IMR-90 (cell line): ENCODE measurements at places on chromosomes 11 and 22. TPM values are rescaled to one million over a fixed set of nuclear protein-coding genes. Genes with fewer than 3 reads are reported as not detected.

DNA sequence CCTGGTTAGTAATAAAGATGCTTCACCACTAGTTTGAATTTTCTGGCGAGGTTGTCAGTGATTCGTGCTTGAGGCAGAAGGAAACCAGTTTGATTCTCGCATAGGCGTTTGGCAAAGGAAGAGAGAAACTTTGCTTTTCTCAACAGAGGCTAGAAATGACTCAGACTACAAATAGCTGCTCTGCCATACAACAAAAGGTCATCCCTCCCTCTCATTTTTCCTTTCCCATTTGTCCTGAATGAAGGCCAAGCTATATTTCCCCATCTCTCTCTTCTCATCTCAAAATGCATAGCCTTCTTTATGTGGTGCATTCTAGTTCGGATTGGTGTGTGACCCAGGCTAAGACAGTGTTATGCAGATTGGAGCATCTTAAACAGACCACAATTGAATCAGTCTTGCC lies 741.4 kb downstream of the NTM start:
- DNase-seq: peak; percentile 92

GRCh38 chr11:116703421-116703820 lies 69.4 kb downstream of the BUD13 start:
- DNase-seq: no peak

GRCh38 chr11:121012091-121012490 lies 11.8 kb upstream of the TBCEL start:
- DNase-seq: no peak

DNA sequence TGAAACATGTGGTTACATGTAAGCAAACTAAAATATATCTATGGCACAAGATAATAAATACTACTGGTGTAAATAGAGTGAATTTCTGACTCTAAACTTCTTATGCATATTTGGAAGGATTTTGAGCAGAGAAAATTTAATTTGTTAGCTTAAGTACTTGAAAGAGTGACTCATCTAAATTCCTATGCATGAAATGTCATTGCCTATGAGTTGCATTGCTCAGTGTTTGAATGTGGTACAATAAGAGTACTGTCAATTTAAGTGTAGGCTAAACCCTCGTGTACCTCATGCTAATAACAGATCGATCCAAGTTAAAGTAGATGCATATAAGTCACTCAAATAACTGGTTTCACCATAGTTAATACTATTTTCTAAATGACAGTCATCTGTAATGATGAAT lies 5.3 kb upstream of the CARD18 start:
- peak; percentile 89 for DNase-seq

DNA sequence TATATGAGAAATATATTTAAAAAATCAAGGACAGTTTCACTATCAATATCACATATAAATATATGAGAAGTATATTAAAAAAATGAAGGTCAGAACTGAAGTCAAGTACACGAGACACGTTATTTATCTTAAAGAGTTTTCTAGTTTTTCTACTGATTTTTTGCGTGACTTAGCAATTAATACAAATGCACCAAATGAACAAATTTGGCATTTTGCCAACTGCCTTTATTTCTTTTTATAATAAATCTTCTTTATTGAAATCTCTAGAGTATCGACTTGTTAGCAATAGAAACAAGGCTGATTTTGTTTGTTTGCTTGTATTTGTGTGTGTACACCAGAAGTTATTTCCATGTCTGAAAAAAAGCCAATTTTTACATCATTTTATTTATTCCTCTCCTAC lies 1684.7 kb upstream of the RAG2 start:
- DNase-seq: no peak

DNA sequence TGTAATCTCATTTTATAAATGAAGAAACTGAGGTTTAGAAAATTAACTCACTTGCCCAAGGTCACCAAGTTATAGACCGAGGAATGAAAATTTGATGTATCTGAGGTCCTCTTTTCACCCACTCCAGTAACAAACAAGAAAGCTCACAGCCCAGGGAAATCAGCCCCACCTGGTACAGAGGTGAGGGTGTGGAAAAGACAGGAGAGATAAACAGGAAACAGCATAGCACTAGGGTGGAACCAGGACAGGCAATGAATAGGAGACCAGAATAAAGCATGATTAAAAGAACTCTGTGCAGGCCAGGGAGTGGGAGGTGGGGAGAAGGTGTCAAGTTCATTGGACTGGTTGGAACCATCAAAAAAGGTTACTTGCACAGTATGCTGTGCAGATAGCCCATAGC lies 46.2 kb upstream of the SMCO4 start:
- DNase-seq: no peak

DNA sequence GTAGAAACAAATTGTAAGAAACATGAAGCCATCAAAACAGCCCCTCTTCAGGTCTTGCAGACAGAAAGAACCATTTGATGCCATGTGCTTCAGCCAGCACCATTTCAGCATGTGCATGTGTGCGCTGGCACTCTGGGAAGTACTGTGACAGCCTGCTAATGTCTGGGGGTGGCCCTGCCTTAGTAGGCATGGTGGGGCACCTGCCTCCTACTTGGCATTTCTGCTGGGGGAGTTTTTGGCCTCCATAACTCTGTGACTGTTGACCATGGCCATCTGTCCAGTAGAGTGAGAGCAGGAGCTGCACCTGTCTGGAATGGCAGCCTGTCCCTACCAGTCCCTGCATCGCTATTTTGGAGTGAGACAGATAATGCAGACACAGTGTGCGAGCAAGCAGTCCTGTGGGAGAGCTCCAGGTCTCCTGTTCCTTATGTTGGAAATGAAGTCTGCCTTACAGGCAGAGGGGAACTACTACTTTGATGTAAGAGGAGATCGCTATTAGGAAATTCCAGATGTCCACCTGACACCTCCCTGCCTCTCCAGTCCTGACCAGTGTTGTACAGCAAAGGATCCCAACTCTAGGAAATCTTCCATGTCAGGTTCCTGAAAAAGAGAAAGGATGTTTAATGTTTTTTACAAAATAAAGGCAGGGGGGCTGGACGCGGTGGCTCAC lies 102.5 kb downstream of the ATXN10 start:
- DNase-seq: no peak

- no peak for DNase-seq
Observed at GRCh38 chr11:18890615-18891014, 48.6 kb downstream of the MRGPRX1 start.

DNA sequence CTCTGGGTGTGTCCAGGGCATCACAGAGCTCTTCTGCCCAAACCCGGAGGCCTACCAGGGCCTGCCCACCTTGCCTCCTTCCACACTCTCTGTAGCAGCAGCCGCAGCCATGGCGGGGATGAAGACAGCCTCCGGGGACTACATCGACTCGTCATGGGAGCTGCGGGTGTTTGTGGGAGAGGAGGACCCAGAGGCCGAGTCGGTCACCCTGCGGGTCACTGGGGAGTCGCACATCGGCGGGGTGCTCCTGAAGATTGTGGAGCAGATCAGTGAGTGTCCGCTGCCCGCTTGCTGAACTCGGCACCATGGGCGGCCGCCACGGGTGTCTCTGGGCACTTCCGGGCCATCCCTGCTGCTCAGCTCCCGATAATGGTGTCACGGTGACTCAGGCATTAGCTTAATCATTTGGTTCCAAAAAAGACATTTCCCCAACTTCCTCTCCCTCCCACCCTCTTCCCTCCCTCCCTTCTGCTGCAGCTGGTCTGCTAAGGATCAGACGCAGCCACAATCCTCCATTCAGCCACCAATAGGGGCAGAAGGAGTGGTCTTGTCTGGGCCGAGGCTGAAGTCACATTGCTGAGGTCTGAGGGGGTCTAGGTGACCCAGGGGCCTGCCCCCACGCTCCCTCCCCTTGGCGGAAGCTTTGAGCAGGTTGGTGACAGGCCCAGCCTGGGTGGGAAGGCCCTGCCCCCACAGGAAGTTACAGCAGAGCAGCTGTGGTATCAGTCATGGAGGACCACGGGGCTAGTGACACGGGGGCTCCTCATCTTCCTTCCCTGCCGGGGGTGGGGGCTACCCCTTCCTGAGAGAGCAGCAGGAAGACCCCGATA lies 950 bp downstream of the FERMT3 start:
- DNase-seq: peak; percentile 78

DNA sequence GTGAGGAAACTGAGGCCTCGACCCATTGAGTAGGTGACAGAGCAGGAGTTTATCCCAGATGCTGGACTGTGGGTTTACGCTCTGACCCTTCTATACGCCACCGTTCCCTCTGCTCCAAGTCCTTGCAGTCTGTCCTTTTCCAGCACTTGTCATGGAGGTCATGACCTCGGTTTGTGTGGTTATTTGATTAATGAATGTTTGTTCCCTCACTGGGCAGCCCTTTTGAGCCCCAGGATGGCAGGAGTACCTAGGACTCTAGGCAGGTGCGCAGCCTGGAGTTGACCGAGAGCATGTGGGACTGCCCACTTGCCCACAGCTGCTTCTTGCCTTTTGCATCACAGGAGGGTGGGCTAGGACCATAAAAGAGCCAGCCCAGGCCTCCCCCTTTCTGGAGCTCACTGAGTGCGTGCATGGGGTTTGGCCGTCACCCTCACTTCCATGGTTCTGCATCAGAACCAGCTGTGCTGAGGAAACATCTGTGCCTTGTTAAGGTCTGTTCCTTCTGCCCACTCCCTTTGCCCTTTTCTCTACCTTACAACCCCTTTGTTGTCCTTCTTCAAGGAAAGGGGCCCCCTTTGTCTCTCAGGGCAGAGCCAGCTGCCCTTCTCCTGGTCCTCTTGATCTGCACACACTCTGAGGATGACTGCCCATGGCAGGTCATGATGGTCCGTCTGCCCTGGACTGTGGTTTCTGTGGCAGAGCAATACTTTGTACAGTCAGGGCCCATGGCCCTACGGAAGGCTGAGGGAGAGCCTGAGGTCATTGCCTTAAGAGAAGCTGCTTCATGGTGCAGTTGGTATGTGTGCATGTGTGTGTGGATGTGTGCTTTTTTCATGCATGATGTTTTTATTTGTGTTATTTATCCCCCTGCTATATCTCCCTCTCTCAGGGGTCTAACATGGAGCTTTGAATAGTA lies 38.2 kb downstream of the BMAL1 start:
- DNase-seq: no peak

- DNase-seq: no peak
Observed at GRCh38 chr11:32555091-32555490, 28.5 kb upstream of the EIF3M start.

- DNase-seq: no peak
Observed at GRCh38 chr11:17021511-17021910, 7.3 kb upstream of the PLEKHA7 start.

- no peak for DNase-seq
Observed at GRCh38 chr22:20129747-20130014, 1.9 kb upstream of the ZDHHC8 start.

DNA sequence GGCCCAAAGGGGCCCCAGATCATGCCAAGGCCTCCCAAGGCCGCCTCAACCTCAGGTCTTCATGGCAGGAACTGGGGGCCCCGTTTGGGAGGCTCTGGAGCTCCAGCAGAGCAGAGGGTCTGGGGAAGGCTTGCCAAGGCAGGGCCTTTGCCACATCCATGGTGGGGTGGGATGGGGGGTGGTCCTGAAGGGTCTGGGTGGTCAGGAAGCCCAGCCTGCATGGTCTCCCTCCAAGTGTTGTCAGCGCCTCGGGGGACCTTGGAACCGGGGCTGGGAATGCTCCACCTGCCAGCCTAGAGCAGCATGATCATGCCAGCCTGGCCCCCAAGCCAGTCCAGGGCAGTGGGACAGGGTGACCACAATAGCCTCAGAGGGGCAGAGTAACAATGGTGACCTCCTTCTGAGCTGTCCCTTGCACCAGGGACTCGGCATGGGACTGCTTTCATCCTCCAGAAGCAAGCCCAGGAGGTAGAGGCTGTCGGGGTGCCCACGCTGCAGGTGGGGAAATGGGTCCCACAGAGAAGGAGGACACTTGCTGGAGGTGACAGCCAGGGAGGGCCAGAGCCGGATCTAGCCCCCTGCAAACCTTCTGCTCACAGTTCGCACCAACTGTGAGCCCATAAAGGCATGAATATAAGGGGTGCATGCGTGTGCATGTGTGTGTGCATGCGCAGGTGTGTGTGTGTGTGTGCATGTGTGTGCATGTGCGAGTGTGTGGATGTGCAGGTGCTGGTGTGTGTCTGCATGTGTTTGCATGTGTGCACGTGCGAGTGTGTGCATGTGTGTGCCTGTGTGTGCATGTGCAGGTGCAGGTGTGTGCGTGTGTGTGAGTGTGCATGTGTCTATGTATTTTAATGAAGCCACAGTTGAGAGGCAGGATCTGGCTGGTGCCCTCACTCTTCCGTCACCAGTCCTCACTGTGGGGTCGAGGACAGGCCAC lies 63.8 kb downstream of the MYEOV start:
- DNase-seq: no peak

GRCh38 chr11:78922859-78923625 lies 348.4 kb upstream of the NARS2 start:
- DNase-seq: no peak

GRCh38 chr11:72670041-72670440 lies 4.2 kb downstream of the PDE2A start:
- DNase-seq: no peak

GRCh38 chr11:69134957-69135356 lies 20.8 kb upstream of the SMIM38 start:
- no peak for DNase-seq

DNA sequence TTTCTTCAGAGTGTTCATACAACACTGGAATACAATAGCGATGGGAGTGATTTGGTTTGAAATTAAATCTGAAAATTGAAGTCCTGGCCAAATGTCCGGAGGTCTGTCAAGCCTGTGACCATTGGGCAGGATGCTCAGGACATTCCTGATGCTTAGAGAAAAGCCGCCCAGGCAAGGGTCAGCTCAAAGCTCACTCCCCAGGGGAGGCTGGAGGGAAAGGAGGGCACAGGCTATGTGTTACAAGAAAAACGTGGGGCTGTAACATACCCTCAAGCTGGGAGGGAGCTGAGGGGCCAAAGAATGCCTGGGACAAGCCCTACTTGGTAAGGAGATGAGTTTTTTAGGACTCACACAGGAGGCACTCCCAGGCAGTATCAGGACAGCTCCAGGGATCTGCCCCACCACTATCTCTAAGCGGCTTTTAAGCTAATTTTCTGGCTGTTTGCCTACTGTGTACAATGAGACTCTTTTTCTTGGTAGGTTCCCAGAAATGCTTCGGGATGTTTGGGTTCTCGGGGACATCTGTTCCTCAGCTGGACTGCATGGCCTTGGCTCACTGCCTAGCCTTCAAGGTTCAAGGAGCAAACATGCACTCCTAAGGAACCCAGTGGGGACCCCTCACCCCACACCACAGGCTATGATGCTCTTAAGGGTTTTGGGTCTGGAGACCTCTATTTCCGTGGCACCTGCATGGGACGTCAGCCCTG lies 500.1 kb downstream of the BRD1 start:
- DNase-seq: no peak

- DNase-seq: no peak
Observed at GRCh38 chr11:772429-773390, 4.6 kb downstream of the GATD1 start.

Gene PNPLA3
- 3.3 and 3.6 TPM in 2 replicates for total RNA-seq

Gene KDELR3
- 192 and 224 TPM in 2 replicates for total RNA-seq

Gene SHISAL1
- total RNA-seq: 1.1 and 1.4 TPM in 2 replicates

Gene PAMR1
- 65.5 and 80.7 TPM in 2 replicates for total RNA-seq

Gene MRGPRX4
- total RNA-seq: under 0.01 TPM in 1 of 2 replicates, not detected in the other

Gene MS4A6E
- total RNA-seq: not detected in 2 replicates

Gene FXYD6
- not detected in 2 replicates for total RNA-seq

Gene IGSF9B
- under 0.01 TPM in 1 of 2 replicates, not detected in the other for total RNA-seq

Gene TCN2
- total RNA-seq: 0.56 and 1.3 TPM in 2 replicates

Gene VSIG2
- not detected in 2 replicates for total RNA-seq

Gene MYOD1
- not detected in 2 replicates for total RNA-seq

Gene CST6
- total RNA-seq: 0.28 and 0.54 TPM in 2 replicates

Gene BRSK2
- under 0.01 and 0.18 TPM in 2 replicates for total RNA-seq
